ENCODE measurements at places on chromosomes 3 and 15.
A peak's percentile ranks its signal among the peaks of the same experiment; 100 is the strongest.

DNA sequence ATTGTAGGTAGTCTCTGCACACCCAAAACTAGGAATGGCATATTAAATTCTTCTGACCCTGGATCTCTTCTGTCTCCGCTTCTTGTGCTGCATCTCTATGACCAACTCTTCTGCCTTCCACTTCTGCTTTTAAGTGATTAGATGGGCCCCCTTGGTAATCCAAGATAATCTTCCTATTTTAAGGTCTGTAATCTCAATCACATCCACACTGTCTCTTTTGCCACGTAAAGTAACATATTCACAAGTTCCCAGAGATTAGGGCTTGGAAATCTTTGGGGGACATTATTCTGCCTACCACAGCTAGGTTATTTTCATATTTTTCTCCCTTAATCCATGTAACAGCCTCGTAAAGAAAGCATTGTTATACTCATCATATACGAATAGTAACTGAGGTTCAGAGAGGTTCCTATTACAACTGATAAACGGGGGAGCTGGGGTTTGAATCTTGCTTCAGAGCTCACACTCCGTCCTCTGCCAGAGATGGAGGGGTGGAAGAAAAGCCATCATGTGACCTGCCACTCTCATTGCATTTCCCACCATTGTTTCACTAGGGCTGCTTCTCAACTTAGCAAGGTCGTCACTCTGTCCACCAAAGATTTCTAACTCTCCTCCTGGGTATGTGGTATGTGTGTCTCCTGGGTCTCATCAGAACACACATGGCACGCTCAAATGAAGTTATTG, 6.6 kb upstream of the CD47 start:
- DNase-seq: no peak

GRCh38 chr3:48847053-48847503, 596 bp downstream of the PRKAR2A start:
- peak; percentile 26 for DNase-seq

DNA sequence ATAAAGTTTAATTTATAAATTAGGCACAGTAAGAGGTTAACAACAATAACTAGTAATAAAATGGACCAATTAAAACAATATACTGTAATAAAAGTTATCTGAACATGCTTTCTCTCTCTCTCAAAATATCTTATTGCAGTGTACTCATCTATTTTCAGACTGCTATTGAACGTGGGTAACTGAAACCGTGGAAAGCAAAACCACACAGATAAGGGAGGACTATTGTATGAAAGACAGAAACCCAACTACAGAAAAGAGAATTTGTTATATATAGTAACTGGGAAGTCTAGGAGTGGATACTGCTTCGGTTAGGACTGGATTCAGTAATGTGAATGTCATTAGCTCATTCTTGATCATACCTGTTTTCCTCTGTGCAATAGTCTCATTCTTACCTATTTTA, 119.3 kb upstream of the DAZL start:
- no peak for DNase-seq

GRCh38 chr3:71251156-71251775, 332.3 kb downstream of the FOXP1 start:
- DNase-seq: no peak

- DNase-seq: no peak
These were observed 26.7 kb downstream of the RAD51 start for GRCh38 chr15:40721701-40722100.

DNA sequence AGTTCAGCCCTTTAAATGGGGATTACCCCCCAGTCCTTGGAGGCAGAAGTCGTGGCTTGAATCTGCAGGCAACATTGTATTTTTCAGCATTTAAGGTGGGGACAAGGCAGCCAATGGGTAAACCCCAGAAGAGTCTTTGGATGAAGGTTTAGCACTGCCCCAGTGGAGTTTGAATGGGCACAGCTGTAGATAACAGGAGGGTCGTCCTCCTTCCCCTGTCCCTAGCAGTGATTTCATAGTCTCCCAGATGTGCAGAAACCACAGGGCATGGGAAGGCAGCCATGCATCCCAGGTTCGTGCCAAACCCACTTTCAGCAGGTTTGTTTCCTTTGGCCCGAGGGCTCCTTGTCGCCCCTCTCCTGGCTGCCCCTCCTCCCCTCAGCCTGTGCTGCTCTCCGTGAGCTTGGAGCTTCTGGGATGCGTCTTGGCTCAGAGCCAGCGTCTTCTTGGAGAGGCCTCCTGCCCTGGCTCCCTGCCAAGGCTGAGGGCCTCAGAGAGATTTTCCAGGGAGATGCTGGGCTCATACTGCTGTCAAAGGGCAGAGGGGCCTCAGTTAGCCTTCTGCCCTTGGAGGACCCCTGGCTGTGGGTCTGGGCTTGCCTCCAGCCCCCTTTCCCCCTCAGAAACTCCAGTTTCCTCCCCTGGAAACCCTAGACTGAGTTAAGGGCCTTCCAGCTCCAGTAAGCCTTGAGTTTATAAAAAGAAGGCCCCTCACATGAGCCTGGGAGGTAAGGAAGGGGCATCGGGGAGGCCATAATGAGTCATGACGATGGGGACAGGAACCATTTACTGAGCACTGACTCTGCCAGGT, 48.9 kb upstream of the POLG start:
- DNase-seq: no peak

- DNase-seq: no peak
These were observed 81.5 kb downstream of the GAP43 start for GRCh38 chr3:115704661-115705338.

- no peak for DNase-seq
These were observed 22.3 kb downstream of the CFAP92 start for GRCh38 chr3:128971421-128972100.

DNA sequence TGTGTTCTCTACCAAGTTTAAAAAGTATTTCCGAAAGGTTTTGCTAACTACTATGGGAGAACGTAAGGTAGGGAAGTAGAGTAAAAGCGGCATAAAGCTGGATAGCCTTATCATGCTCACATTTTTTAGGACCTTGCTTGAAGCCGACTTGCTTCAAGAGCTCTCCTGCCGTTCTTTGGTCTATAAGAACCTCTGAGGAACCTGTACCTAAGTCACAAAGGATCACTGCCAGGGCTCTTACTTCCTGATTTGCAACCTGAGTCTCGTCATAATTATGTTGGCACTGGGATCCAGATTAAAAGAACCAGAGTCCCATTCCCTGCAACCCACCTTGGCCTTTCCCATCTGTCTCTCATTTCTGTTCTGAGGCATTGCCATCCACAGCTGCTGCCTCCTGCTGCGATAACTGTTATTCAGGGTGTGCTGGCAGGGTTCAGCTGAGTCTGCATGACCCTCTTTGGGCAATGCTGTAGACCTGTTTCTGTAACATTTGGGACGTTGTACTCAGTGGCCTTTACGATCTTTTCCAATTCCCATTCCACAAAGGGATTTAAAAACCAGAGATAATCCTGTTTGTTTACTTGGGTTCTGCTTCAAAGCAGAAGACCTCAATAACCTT, 131.0 kb upstream of the UMPS start:
- DNase-seq: no peak

- no peak for DNase-seq
These were observed 12.4 kb downstream of the GLYCTK start for GRCh38 chr3:52299879-52300611.

DNA sequence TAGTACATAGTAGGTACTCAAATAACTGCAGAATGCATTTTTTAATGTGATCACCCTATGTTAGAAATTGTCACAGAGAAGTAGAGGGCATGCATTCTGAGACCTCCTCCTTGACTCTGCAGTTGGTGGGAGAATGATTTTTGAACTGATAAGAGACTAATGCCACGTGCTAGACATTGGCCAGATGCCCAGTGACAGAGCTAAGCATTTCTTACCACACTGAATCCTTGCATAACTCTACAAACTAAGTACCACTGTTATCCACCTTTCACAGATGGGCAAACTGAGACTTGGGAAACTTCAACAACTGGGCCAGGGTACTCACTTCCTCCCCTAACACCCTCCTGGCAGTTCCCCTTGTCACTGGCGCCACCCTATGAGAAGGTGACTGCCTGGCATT, 33.5 kb upstream of the SPATA12 start:
- no peak for DNase-seq

DNA sequence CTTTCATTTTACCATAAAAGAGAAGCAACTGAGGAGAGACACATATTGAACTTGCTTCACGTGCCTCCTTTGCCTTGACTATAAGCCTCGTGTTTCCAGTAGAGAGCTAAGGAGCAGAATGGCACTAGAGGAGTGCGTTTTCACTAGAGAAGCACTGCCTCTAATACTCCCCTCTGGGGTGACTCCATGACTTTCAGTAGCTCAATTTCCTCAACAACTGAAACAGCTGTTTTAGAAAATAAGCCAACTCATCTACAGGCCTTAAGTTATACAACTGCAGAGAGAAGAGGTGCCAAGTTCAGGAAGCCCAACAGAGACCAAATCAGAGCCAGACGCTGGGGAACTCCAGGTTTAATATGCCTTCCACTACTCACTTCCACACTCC, 1.9 kb downstream of the UBP1 start:
- no peak for DNase-seq

GRCh38 chr3:23662079-23662617, 143.6 kb upstream of the UBE2E1 start:
- DNase-seq: no peak

DNA sequence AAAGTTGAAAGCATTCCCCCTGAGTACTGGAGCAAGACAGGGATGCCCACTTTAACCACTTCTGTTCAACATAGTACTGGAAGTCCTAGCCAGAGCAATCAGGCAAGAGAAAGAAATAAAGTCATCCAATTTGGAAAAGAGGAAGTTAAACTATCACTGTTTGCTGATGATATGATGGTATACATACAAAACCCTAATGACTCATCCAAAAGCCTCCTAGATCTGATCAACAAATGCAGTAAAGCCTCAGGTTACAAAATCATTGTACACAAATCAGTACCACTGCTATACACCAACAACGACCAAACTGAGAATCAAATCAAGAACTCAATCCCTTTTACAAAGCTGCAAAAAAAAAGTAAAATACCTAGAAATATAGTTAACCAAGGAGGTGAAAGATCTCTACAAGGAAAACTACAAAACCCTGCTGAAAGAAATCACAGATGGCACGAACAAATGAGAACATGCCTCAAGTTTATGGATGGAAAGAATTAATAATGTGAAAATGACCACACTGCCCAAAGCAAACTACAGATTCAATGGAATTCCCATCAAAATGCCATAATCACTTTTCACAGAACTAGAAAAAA, 40.3 kb downstream of the RPL39L start:
- no peak for DNase-seq

Data from stimulated activated CD8-positive, alpha-beta memory T cell treated with anti-CD3 and anti-CD28 coated beads, Interleukin-7, amount 100 ng/mL, for 1 hour (primary cell).